CD4-positive, alpha-beta memory T cell (primary cell): ENCODE measurements at places on chromosomes 4 and X.

GRCh38 chr4:14856934-14857235 lies 145.4 kb upstream of the CPEB2 start:
- H3K36me3 ChIP-seq, result no peaks in the 10 kb centered on the region
- H3K4me1 ChIP-seq, result no peaks in the 10 kb centered on the region
- no peak for DNase-seq
- H3K27me3 ChIP-seq, result no peaks in the 10 kb centered on the region
- H3K4me3 ChIP-seq, result no peak overlapping the region
- H3K27ac ChIP-seq, result no peak overlapping the region

DNA sequence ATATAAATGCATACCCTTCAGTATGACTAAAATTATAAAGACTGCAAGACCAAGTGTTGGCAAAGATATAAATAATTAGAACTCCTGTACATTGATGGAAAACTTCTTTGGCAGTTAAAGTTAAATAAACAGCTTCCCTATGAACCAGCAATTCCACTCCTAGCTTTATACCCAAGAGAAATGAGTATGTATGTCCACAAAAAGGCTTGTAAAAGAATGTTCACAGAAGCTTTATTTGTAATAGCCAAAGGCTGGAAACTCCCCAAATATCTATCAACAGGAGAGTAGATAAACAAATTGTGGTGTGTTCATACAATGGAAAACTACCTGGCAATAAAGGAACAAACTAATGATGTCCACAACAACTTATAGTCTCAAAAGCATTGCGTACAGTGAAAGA lies 184.8 kb downstream of the AMELX start:
- no peak overlapping the region for H3K4me3 ChIP-seq
- H3K36me3 ChIP-seq, result no peaks in the 10 kb centered on the region
- H3K27ac ChIP-seq, result no peak overlapping the region

- H3K4me3 ChIP-seq, result no peak overlapping the region
- no peaks in the 10 kb centered on the region for H3K4me1 ChIP-seq
- H3K36me3 ChIP-seq, result no peaks in the 10 kb centered on the region
- H3K27ac ChIP-seq, result no peak overlapping the region
These were observed 136.7 kb downstream of the PARM1 start for GRCh38 chr4:75069493-75070074.

DNA sequence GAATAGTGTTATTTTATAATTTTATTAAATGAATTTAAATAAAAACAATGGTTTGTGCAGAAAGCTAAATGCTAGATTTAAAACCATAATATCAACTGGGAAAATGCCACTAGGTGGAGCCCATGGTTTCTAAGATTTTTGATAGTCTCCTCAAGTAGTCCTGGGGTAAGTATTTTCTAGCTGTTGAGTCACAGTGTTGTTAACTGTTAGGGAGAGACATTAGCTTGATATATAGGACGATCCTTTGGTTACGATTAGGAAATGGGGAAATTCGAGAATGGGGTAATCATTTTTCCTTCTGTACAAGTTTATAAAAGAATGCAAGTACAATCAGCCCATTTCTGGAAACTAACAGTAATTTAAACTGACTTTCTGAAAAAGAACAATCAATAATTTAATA lies 378.4 kb downstream of the ANKRD50 start:
- no peaks in the 10 kb centered on the region for H3K4me1 ChIP-seq
- no peaks in the 10 kb centered on the region for H3K27me3 ChIP-seq

GRCh38 chrX:40177942-40178715 lies 80.4 kb upstream of the BCOR start:
- H3K4me3 ChIP-seq, result no peak overlapping the region
- no peaks in the 10 kb centered on the region for H3K27me3 ChIP-seq
- no peaks in the 10 kb centered on the region for H3K36me3 ChIP-seq
- H3K27ac ChIP-seq, result no peak overlapping the region
- no peak for DNase-seq

DNA sequence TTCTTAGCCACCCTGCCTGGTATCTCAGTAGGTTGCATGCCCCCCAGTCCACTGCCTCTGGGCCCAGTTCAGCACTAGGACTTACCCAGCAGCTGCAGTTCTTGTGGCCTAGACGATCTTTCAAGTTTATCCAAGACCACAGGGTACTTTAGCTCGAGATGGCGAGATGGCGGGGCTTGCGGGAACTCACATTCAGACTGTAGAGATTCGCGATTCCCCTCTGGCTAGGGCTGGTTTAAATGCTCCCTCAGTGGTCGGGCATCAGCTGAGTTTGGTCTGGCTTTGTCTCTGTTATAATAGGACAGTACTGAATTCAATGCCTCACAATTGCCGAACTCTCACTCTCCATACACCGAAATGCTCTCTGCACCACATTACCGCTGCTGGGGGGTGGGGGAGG lies 18.4 kb upstream of the RFC1 start:
- no peak for DNase-seq
- no peak overlapping the region for H3K27ac ChIP-seq
- no peak overlapping the region for H3K4me3 ChIP-seq
